ENCODE measurements at places on chromosomes 11 and 22.

DNA sequence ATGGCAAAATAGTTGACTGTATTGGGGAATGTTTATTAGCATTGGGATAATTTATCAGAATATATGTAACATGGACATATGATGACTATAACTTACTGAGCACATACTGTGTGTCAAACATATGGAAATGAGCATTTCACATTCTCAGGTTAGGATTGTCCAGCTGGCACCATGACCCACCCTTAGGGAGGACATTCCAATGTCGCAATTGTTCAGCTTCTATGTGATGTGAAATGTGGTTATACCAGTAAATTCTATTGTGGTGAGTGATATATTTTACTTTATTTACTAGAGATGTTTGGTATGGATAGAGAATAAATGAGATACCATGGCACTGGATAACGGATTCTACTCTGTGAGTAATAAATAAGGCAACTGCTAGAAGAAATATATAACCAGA is 50.4 kb downstream of the OR4A47 start:
- DNase-seq, result no peak
- H3K27ac ChIP-seq, result no peak overlapping the region
- H3K27me3 ChIP-seq, result no peaks in the 10 kb centered on the region

DNA sequence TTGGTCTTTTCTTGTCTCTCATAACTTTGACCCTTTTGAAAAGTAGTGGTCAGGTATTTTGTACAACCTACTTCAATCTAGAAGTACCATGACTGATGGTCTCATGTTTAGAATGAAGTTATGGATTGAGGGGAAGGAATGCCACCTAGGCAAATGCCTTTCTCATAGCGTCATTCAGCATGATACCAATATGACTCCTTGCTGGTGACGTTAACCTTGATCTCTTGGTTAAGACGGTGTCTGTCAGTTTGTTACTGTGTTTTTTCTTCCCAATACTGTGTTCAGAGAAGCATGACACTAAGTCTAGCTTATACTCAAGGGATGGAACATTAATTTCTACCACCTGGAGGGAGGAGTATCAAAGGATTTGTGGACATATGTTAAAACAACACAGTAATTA is 130.9 kb downstream of the KIF18A start:
- no peaks in the 10 kb centered on the region for H3K4me1 ChIP-seq
- no peak for DNase-seq
- no peak overlapping the region for H3K4me3 ChIP-seq
- no peak overlapping the region for H3K27ac ChIP-seq

- H3K27me3 ChIP-seq, result no peaks in the 10 kb centered on the region
- no peak overlapping the region for H3K27ac ChIP-seq
- no peak for DNase-seq
- peaks cover 2% of the 10 kb centered on the region for H3K36me3 ChIP-seq
- peaks cover 3% of the 10 kb centered on the region for H3K4me1 ChIP-seq
These were observed 34.2 kb downstream of the IL18 start for GRCh38 chr11:112129656-112130055.

- no peaks in the 10 kb centered on the region for H3K27me3 ChIP-seq
- H3K27ac ChIP-seq, result no peak overlapping the region
- no peak for DNase-seq
These were observed 179.0 kb downstream of the GRM5 start for GRCh38 chr11:88886796-88887195.

DNA sequence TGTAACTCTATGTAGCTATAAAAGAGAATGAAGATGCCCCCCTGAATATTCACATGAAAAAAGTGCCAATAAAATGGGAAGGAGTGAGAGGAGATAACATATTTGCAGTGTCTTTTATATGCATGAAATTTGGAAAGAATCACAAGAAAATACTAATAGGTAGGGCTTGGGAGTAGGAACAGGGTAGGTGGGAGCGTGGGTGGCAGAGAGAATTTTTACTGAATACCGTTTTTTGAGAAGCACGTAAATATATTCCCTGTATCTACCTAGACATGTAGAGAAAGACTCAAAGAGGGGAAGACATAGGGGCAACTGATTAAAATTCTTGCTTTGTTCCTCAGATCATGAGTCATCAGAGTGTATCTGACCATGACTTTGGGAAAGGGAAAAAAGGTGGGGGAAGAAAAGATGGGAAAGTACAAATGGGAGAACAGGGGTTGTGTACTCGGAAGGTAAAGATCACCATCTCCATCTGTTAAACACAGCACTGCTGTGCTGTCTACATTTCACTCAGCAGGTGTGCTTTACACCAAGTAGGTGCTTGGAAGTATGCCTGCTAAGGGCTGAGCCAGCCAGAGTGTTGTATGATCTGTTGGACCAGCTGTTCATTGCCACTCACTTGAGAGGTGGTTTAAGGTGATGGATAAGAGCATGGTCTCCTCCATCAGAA is 16.0 kb downstream of the PRR5L start:
- no peak overlapping the region for H3K4me3 ChIP-seq
- peaks cover 16% of the 10 kb centered on the region for H3K4me1 ChIP-seq
- H3K36me3 ChIP-seq, result no peaks in the 10 kb centered on the region
- no peak overlapping the region for H3K27ac ChIP-seq
- peaks cover 79% of the 10 kb centered on the region for H3K27me3 ChIP-seq

DNA sequence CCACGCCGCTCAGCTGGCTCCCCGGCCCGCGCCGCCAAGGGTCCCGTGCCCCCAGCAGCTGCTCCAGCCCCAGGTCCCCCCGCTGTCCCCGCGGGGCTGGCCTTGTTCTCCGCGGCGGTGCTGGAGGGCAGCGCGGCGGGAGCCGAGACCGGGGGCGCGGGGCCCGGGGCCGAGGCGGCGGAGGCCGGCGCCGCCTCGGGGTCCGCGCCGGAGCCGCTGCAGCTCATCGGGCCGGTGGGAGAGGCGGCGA is 128 bp downstream of the TAF10 start:
- H3K27ac ChIP-seq, result peak overlapping the region; percentile 93
- DNase-seq, result no peak
- peak overlapping the region; percentile 95 for H3K4me3 ChIP-seq
- H3K27me3 ChIP-seq, result no peaks in the 10 kb centered on the region
- peaks cover 42% of the 10 kb centered on the region for H3K36me3 ChIP-seq
- peaks cover 27% of the 10 kb centered on the region for H3K4me1 ChIP-seq

GRCh38 chr11:68531129-68531693 is 70.7 kb downstream of the PPP6R3 start:
- no peak overlapping the region for H3K4me3 ChIP-seq
- H3K36me3 ChIP-seq, result peaks cover 43% of the 10 kb centered on the region
- no peak for DNase-seq

- H3K27me3 ChIP-seq, result peaks cover 38% of the 10 kb centered on the region
- peak overlapping the region; percentile 34 for H3K4me3 ChIP-seq
- H3K4me1 ChIP-seq, result peaks cover 8% of the 10 kb centered on the region
- DNase-seq, result no peak
- H3K36me3 ChIP-seq, result no peaks in the 10 kb centered on the region
- no peak overlapping the region for H3K27ac ChIP-seq
These were observed 698 bp downstream of the C1QTNF4 start for GRCh38 chr11:47593492-47593933.

DNA sequence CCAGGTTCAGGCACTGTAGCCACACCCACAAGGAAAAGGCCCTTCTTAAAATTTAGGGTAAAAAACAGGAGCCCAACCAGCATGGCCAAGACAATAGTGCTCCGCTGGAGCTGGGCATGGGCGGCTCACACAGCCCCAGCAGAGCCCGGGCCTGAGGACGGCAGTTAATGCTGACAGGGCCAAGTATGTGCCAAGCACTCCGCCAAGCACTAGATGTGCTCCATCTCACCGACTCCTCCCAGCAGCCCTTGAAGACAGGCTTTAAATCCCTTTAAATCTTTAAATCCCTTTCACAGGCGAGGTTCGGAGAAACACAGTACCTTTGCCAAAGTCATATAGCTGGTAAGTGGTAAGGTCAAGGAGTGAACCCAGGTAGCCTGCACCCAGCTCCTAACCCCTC is 4.8 kb downstream of the ARFGAP2 start:
- no peak overlapping the region for H3K27ac ChIP-seq
- H3K4me1 ChIP-seq, result peaks cover 29% of the 10 kb centered on the region
- H3K36me3 ChIP-seq, result peaks cover 16% of the 10 kb centered on the region
- H3K27me3 ChIP-seq, result no peaks in the 10 kb centered on the region
